ENCODE measurements at places on chromosomes 13 and 19.

- ATAC-seq: no peak
These were observed 13.2 kb downstream of the PAF1 start for GRCh38 chr19:39377373-39378362.

- no peak for ATAC-seq
These were observed 651.8 kb downstream of the PCDH9 start for GRCh38 chr13:66578305-66578704.

- ATAC-seq: peak; percentile 0
These were observed 2.3 kb downstream of the IER2 start for GRCh38 chr19:13152356-13152973.

- peak; percentile 62 for ATAC-seq
These were observed 4.3 kb downstream of the RNF113B start for GRCh38 chr13:98172590-98173422.

DNA sequence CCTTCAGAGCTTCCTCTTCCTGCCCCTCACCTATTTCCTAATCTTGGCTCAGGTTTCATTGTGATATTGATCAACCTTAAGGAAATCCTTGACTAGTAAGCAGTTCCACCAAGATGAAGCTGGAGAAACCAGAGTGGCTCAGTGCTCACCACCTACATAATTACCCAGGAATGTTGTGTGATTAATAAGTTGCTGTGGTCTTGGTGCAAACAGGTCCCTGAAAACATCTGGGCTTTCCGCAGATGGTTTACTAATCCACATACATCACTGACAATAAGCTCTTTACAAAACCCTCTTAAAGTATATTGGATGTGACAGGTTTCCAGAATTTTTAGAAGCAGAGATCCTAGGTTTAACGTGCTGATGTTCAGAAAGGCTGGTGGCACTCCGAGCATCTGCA, 8.6 kb upstream of the SERP2 start:
- ATAC-seq: no peak

- no peak for ATAC-seq
These were observed 11.0 kb upstream of the EPS15L1 start for GRCh38 chr19:16482745-16483144.

DNA sequence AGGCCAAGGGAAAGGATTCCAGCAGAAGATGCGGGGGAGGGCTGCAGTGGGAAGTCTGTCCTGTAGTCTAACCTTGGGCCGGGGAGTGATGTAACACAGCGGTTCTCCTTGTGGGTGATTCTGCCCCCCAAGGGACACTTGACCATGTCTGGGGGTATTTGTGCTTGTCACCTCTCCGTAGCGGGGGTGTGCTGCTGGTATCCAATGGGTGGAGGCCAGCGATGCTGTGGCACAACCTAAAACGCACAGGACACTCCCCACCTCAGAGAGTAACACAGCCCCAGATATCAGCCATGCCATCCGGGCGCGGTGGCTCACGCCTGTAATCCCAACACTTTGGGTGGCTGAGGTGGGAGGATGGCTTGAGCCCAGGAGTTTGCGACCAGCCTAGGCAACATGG, 36.3 kb downstream of the ZNRF4 start:
- no peak for ATAC-seq

DNA sequence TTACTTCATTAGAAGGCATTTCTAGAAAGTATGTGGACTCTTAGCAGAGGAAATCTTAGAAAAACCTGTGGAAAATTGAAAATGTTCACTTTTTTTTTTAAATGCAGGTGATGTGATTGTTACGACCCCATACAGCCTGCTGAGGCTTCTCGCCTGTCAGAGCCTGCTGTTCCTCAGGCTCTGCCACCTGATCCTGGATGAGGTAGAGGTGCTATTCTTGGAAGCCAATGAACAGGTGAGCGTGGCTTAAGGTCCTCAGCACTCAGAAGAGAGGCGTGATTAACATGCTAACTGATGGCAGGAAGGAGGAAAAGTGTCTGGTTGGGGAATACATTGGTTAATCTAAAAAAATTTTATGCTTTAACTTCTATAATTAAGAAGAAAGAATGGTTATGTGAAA, 71.4 kb downstream of the SLC7A9 start:
- no peak for ATAC-seq

GRCh38 chr13:109154146-109154545, 524.7 kb downstream of the MYO16 start:
- peak; percentile 55 for ATAC-seq

- no peak for ATAC-seq
These were observed 185.9 kb downstream of the NUFIP1 start for GRCh38 chr13:44803390-44803789.

- ATAC-seq: no peak
These were observed 2.9 kb downstream of the FLT3 start for GRCh38 chr13:28097503-28097902.

GRCh38 chr19:16371540-16371986, 46.9 kb downstream of the KLF2 start:
- ATAC-seq: no peak

- no peak for ATAC-seq
These were observed 4.6 kb downstream of the COL4A2 start for GRCh38 chr13:110311443-110312338.

DNA sequence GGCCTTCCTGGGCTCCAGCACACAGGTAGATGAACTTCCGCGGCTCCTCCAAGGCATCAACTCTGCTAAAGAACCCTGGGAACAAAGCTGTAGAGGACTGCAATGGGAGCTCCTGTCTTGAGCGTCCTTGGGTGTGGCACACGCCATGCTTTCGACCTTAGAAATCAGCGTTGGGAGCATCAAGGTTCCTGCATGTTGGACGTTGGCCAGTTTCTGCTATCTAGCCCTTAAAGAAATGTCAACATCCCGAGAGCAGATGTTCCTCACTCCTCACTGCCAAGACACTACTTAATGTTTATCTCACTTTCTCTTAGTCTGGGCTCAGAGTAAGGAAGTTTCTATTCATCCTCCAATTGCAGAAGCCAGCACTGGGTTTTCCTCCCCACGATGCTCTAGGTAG, 70.6 kb upstream of the MEDAG start:
- ATAC-seq: no peak

DNA sequence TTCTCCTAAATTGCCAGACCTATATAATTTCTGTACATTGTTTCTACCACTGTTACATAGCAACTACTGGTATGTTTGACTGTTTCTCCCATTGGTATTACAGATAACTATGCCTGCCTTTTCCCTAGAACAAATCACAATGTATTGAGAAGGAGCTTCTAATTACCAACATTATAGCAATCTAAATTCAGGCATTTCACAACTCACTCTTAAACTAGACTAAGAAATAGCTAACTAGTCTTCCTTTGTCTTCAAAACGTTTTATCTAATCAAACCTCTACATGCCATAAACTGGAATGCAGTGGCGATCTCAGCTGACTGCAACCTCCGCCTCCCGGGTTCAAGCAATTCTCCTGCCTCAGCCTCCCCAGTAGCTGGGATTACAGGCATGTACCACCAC, 18.2 kb downstream of the RBM26 start:
- ATAC-seq: no peak

DNA sequence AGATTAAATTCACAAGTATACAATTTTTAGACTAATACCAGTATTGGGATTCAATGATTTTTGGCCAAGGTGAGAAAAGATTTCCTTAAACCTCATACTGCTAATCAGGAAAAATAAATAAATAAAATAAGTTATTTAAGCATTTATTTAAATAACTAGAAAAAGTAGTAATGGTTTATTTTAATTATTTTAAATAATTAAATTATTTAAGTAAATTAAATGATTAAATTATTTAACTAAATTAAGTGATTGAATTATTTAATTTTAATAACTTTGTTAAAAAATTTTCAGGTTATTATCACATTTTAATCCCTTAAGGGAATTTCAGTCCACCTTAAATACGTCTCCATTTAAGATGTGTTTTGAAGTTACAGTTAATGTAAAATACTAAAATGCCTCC, 1831.5 kb upstream of the MIR17HG start:
- ATAC-seq: no peak

- peak; percentile 4 for ATAC-seq
These were observed 669 bp downstream of the GADD45B start for GRCh38 chr19:2476451-2477140.

DNA sequence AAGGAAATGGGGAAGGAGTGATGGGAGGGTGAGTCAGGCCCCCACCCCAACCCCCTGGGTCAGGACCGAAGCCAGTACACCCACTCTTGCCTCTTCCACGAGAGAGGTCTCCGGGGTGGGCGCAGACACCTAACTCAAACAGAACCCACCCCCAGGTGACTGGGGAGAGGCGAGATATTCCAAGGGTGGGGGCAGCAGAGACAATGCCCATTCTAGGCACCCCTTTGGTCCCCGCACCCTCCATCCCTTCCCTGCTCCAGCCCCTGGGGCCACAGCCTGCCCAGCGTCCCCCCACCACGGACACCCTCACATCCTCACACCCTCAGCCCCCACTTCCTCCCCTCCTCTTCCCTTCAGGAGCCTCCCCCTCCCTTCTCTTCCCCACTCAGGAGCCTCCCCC, 682 bp downstream of the ZSCAN18 start:
- ATAC-seq: no peak

Data from SK-N-SH treated with all-trans-retinoic acid at 6 μM for 48 hours (cell line).